Smooth muscle cell of the brain vasculature (primary cell): ENCODE measurements at places on chromosomes 16 and 17.

DNA sequence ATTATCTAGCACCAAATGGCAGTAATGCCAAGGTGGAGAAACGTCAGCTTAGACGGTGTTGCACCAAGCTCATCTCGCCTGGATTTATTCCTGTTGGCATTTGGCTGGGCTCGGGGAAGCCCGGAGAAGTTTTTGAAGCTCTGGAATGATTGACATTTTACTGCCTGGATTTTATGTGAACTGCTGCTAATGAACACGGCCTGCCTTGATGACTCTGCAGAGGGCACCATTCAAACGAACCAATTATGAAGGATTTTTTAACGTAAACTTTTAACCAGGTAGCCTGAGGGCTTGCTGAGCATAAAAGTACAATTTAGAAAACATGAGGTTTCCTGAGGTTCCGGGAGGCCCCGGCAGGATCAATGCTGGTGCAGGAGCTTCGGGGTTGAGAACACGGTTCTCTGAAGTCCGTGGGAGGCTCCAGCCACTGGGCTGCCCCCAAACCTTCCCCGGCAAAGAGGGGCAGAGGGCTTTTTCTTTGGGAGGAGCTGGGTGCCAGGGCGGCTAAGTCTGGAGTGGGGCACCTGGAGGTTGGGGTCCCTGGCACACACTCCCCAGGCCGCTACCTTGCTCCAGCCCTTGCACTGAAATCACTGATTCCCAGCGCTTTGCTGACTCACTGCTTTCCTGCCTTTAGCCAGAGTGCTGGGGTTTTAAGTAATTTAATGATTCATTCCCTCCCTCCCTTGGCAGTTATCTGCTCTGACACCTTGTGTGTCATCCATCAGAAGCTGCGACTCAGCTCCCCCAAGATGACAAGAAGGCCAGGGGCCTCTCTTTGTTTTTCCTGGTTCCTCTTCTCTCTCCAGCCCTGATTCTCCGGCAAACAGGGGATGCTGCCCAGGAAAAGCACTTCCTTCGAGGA lies 161.2 kb upstream of the IRX3 start:
- no peak for DNase-seq

- no peak for DNase-seq
Measured at GRCh38 chr17:64001763-64002529, 3.8 kb downstream of the PRR29 start.

GRCh38 chr16:66551348-66551759 lies 1.0 kb upstream of the CKLF start:
- no peak for DNase-seq

GRCh38 chr16:6406028-6406427 lies 926.6 kb upstream of the RBFOX1 start:
- no peak for DNase-seq

GRCh38 chr16:56371660-56371937 lies 53.7 kb downstream of the AMFR start:
- DNase-seq, result no peak

DNA sequence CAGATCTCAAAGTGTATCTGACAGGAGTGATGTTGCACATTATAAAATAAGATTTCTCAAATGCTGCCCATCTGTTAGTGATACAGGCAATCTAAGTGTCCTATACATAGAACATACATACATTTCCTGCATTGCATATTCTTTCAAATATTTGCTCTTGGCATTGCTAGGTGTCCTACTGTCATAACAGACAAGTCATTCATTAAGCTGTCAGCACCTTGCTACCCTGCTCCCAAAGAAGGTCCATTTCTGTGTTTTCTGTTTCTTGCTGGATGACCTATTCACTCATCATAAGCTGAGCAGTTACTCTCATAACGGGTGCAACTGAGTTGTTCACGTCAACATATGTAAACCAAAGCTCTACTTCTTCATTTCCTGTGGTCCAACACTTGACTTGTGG lies 719.0 kb downstream of the KCNJ2 start:
- DNase-seq, result no peak

GRCh38 chr17:74403512-74404137 lies 28.3 kb upstream of the GPRC5C start:
- DNase-seq, result no peak

DNA sequence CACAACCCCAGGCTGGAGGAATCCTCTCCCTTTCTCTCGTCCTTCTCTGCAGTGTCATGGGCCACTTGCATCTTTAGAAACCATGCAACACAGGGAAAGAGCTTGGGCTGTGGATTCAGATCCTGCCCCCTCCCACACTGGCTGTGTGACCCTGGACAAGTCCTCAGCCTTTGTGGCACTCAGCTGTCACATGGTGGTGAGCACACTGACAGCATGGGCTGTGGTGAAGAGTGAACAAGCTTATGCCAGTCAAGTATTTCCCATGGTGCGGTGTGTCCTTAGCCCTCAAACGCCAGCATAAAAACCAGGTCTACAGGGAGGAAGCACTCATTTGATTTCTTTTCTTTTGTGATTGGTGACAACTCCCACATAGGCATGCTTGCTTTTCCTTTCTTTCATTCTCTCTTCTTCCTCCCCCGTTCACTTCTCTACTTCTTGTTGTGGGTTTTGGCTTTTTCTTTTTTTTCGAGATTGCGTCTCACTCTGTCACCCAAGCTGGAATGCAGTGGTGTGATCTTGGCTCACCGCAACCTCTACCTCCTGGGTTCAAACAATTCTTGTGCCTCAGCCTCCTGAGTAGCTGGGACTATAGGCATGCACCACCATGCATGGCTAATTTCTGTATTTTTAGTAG lies 314.2 kb downstream of the CPPED1 start:
- no peak for DNase-seq

DNA sequence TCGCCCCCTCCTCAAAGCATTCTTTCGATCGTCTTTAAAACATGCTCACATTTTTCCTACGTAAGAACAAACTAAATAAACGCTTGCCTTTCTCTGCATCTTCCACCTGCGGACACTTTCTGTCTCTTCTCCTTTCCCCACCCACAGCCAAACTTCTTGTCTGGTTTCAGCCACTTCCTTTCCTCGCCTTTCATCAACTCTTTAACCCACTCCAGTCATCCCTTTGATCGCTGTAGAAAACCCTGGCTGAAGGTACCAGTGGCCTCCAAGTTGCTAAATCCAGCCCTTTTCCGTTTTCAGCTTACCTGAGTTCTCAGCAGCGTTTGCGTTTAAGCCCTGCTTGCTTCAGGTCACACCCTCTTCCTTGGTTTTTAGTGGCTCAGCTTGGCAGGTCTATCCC lies 483 bp downstream of the RPA1 start:
- DNase-seq, result no peak

DNA sequence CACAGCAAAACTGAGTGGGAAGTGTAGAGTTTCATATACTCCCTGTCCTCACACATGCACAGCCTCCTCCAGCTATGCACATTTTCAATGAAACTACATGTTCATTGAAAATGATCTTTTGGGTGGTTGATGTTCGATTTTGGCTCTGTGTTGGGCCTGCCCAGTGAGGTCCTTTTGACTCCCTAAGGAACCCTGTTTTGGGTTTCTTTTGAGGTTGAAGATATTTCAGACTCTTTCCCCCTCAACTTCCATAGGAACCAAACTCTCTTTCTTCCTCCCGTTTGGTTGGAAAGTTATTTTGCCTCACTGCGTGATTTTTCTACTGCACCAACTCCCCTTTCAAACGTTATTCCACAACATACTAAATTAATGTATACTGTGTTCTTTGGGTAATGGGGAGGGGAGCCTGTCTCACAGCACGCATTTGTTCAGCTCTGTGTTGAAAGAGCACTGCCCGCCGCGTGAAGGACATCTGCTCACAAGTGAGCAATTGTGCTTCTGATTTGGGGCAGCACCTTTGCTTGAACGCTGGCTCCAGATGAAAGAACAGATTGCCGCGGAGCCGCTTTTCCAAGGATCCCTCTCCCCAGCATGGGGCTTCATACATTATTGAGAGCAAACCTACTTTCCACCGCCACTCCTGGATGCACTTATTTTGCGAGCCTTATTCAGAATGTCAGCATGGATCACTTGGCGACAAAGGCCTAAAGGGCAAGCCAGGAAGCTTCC lies 385.9 kb downstream of the WWOX start:
- DNase-seq, result no peak

DNA sequence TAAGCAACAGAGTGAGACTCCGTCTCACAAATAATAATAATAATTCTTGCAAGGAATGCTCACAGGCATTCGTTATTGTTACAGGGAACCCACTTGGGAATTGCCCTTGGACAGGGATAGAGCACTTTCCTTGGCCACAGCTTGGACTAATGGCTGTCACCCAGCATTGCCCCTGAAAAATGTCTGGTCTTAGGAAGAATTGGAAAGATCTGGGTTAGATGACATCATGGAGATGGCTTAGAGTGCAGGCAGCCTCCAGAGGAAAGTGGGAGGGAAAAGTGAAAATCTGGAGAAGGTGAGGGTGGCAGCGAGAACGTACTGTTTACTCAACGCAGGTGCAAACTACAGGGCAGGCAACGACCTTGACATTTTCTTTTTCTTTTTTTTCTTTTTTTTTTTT lies 59.3 kb upstream of the MRTFB start:
- DNase-seq, result no peak

DNA sequence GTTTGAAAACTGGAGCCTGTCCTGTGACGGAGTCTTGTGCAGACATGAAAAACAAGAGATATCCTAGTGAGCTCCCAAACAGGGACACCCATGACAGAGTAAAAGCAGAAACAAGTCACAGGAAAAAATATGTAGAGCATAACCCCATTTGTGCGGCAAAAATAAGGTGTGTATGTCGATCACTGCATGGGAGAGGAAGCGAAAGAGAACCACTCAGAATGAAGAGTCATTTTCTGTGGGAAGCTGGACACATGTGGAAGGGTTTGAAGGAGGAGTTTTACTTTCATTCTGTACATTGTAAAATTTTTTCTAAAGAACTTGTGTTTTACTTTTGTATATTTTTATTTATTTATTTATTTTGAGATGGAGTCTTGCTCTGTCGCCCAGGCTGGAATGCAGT lies 72.1 kb downstream of the JPH3 start:
- no peak for DNase-seq

DNA sequence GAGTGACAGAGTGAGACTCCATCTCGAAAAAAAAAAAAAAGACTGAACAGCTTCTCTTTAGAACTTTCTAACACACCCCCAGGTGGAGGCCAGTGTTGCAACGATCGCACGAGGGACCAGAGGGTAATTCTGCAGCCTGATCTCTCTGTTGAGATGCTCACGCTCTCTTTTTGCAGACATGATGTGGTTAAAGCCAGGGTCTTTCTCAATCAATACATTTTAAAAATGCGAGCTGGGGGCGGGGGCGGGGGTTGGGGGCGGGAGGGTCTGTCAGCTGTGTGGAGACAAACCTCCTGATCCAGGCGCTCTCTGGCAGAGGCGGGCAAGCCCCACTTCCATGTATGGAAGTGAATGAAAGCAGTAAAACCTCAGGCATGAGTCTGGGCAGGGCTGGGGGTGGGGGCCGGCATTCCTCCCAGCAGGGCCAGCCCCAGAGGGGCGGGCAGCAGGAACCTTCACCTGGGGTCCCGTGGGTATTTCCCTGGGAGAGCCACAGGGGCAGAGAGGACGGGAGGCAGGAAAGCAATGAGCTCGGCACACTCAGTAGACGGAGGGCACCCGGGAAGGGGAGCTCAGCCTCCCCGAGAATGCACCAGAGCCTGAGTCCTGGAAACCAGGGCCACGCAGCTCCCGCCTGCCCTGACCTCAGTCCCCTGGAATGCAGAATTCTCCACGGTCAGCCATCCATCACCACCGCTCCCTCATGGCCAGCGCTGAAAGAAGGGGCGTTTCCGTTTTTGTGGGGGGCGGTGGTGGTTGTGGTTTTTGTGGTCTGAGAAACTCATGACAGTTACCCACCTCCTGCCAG lies 28.0 kb downstream of the NXN start:
- DNase-seq, result no peak

DNA sequence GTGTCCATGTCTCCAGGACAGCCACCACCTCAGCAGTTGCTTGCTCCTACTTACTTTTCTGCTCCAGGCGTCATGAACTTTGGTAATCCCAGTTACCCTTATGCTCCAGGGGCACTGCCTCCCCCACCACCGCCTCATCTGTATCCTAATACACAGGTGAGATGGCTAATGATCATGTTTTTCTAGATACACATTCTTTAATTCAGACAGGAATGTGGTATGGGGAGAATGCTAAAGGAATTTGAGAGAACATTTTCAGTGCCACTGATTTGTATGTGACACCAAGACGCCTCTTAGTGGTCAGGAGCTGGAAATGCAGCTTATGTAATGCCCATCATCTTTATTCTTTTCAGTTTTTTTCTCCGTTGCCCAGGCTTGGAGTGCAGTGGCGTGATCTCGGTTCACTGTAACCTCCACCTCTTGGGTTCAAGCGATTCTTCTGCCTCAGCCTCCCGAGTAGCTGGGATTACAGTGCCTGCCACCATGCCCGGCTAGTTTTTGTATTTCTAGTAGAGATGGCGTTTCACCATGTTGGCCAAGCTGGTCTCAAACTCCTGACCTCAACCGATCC lies 8.9 kb upstream of the RAPGEFL1 start:
- DNase-seq, result no peak

- DNase-seq, result no peak
Measured at GRCh38 chr17:77295241-77295853, 154.6 kb downstream of the SEC14L1 start.

- DNase-seq, result no peak
Measured at GRCh38 chr16:3094289-3095027, 4.6 kb downstream of the ZSCAN10 start.

GRCh38 chr17:58741121-58741625 lies 14.5 kb upstream of the PPM1E start:
- DNase-seq, result no peak

GRCh38 chr16:4693956-4694641 lies 737 bp downstream of the NUDT16L1 start:
- no peak for DNase-seq

GRCh38 chr16:69320740-69321073 lies 9.6 kb downstream of the VPS4A start:
- DNase-seq, result no peak

GRCh38 chr16:11144122-11144521 lies 111.9 kb downstream of the SOCS1 start:
- DNase-seq, result no peak

DNA sequence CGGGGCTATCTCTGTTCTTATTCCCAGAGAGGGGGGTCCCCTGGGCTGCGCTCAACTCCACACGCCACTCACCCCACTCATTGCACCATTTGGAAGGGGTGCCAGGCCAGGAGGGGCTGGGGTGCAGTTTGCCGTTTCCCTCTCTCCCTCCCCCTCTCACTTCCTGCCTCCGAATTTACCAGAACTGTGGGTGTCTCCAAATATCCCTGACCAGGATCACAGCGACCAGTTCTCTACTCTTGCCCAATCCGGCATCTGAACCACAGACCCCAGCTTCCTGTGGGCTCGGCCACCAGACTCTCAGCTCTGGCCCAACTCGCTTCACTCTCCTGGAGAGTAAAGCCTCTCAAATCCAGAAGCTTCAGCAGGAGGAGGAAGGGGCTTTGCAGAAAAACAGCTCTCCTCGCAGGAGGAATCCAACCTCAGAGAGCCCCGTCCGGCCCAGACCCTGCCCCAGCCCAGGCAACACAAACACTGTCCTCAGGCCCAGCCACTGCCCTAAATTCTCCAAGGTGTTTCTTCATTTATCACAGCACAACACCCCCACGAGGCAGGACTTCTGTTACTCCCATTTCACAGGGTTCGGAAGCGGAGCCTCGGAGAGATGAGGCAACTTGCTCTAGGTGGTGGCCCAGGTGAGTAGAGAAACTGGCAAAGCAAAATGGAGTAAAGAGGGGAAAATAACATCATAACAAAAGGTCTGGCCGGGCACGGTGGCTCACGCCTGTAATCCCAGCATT lies 423 bp upstream of the ASGR2 start:
- DNase-seq, result no peak

GRCh38 chr17:44496815-44497214 lies 6.4 kb downstream of the GPATCH8 start:
- DNase-seq, result no peak

- no peak for DNase-seq
Measured at GRCh38 chr17:6654841-6655731, 3.5 kb downstream of the C17orf100 start.

GRCh38 chr17:46836500-46836899 lies 14.9 kb upstream of the WNT9B start:
- DNase-seq, result no peak
